Brain pericyte (primary cell): ENCODE measurements at places on chromosomes 2 and 18.

GRCh38 chr2:233448575-233448974 lies 94.3 kb downstream of the DGKD start:
- no peak for DNase-seq

DNA sequence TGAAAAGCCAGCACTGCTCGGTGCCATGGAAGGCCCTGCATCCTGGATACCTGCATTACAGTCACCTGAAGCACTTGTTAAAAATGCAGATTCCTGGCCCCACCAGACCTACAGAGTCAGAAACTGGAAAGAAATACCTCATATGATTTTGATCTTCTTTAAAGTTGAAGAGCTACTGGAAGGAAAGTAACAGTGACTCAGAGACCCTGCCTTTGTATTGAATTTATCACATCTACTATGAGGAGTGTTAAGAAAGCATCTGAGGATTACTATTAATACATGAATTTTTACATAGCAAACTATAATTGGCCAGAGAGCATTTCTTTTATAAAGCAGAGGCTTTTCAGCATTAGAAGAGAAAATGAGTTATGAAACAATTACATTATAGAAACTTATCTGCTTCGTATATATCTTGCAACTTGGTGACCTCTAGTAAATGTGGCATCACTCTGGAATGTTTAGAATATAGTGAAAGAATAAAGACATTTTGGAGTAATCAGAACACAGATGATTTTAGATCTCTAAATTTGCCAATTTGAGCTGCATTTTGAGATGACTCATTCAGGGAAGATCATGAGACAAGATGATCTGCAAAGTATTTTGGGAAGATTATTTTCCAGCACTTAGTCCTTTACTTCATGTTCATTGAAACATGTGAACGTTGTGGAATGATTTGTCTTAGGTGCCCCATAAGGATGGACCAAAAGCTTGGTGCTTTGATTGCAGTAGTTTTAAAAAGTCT lies 12.2 kb downstream of the PTPRM start:
- DNase-seq: no peak

DNA sequence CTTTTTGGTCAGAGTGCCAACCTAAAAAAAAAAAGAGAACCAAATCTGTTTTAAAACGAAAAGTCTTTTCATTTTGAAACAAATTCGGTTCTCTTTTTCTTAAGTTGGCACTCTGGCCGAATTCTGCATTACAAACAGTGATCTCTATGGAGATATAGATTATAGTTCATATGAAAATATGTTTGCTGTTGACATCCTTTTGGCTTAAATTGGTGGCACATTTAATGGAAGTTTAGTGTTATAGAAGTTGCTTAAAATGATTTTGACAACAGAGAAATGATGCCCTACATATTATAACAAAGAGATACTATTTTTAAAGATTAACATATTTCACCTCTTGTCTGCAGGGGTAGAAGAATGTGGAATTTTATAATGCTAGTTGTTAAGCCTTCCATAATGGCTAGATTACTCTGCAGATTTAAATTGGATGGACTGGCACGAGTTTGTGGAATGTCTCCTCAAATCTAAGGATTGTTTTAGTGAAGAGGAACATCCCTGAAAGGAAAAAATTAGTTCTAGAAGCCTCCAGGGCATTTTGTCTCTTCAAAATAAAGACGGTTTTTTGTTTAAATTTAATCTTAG lies 222.9 kb upstream of the CDH2 start:
- DNase-seq: no peak

GRCh38 chr2:101736861-101737291 lies 39.4 kb downstream of the MAP4K4 start:
- no peak for DNase-seq

DNA sequence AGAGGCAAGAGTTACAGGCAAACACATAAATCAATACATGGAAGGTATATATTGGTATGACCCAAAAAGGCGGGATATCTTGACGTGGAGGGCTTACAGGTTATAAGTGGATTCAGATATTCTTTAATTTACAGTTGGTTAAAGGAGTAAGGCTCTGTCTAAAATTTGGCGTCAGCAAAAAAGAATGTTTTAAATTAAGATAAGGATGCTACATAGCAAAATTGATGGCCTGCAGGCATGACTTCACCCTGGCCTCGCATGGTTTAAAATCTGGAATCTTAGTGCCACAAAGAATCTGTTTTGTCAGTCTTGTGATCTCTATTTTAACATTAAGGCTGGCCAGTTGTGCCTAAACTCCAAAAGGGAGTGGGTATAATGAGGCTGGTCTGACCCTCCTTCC lies 58.4 kb upstream of the REL start:
- DNase-seq: no peak

DNA sequence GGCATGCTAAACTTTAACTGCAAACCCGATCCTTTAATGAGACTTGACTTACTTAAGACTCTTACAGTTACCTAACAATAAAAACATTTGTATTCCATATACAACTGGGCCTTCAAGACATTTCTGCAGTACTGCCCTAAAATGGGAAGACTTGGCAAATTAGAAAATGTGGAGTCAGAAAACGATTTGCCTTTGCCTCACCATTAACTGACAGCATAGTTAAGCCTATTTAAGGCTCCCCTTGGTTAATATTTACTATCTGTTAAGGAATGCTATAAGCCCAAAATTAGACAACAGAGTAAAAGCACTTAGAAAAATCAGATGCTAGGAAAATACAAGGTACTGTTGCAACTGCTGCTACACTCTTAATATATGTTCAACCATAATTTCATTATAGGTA lies 18.7 kb downstream of the TYW5 start:
- no peak for DNase-seq

DNA sequence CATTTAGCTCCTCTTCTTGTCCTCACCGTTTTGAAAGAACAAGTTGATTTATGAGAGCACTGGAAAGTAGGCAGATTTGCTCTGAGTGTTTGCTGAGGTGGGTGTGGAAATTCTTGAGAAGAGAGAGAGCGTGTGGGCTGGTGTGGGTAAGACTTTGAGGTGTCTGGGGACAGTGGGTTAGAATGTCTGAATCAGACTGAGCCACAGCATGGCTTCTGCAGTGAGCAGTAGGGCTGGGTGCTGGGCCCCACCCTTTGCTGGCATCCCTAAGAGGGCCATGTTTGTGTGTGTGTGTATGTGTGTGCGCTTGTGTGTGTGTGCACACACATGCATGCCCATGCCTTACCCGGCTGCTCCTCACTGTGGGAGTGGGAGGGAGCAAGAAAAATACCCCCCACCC lies 63.7 kb downstream of the COPS8 start:
- no peak for DNase-seq

- no peak for DNase-seq
These were observed 503.6 kb upstream of the MYT1L start for GRCh38 chr2:2834516-2835254.

GRCh38 chr2:236600892-236601291 lies 31.3 kb downstream of the ACKR3 start:
- no peak for DNase-seq

DNA sequence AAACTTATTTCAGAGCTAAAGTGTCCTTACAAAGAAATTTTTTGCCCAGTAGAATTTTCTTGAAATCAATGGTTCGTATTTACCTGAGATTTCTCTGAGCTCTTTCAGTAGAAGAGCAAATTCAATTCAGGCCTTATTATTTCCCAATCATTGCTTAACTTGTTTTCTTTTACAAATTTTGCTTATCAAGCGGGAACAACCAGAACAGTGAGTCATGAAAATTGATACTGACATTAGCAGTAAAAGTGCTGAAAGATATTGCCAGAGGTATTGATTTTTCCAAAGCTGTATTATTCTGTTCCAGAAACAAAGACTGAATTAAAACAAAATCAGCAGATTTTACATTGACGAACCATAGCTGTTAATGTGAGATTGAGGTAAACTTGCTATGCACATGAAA lies 10.1 kb upstream of the RIOK3 start:
- no peak for DNase-seq

GRCh38 chr2:172560721-172561120 lies 4.8 kb downstream of the PDK1 start:
- no peak for DNase-seq

DNA sequence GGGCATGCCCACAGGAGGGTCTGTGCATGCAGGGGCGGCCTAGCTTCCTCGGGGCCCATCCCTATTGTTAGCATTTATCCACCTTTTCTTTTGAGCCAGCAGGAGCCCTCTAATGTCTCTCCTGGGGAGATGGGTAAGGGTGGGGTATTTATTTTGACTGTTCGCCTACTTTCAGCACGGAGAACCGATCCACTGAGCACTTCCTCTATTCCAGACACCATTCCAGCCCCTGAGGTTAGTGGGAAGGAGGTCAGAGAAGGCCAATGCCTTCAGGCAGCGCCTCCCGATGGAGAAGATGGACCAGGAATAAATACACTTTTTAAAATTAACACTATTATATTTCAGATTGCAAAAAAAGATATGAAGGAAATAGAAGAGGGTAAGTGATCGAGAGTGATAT lies 276.0 kb downstream of the PHLPP1 start:
- DNase-seq: no peak

GRCh38 chr2:215870986-215871385 lies 142.4 kb downstream of the MREG start:
- DNase-seq: no peak

DNA sequence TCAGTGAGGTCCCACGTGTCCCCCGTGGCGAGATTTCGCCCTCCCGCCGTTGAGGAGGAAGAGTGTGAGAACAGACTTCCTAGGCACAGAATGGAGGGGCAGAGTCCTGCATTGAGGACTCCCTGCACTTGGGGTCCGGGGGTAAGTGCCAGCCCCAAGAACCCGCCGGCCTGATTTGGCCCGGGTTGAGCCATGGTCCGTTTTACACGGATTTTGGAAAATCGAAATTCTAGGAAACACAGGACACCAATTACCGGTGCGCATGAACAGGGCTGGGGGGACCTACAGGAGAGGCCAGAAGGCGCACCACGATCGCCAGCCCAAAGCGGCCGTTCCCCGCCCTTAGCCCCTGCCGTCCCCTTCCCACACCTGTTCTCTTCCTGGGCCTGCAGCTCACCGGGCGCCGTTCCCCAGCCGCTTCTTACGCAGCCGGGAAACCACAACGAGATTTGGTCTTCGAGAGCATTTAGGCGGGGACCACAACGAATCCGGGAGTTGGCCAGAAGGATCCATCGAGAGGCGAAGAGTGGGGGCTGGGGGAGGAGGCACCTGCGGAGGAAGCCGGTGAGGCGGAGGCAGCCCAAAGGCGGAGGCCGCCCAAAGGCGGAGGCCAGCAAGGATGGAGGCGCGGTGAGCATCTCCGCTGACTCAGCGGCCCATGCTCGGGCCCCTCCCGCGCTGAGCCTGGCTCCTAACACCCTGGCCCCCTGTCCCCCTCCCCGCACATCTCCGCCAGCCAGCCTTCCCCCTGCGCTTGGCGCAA lies 464 bp upstream of the TLX2 start:
- DNase-seq: no peak

DNA sequence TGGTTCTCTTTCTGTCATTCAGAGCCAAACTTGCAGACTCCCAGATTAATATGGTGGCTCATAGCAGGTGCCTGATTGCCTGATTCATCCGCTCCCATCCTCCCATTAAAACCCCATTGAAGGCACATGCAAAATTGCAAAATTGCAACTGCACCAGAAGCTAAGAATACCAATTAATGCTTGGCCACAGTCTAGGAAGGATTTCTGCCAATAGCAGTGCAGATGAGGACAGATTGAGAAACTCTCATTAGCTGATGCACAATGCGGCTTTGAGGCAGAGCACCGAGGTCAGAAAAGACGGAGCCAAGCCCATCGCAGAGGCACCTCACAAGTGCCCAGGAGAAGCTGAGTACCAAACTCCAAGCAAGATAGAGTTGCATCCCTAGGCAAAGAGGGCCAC lies 172.8 kb downstream of the ARL4C start:
- no peak for DNase-seq

DNA sequence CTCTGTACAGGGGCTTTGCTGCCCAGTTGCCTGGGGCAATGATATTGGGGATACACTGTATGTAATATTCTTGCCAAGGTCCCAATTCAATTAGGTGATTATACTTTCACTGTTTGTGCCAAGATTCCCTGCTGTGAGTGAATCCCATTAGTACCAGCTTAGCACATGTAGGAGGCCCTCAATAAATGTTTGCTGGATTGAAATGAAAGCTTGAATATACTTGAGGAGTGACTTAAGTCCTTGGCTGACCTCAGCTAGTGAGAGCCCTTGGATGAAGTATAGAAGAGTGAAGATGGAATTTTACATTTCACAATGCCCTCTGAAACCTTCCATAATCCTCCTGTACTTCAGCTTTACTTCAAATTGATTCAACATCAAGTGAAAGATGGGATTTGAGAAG lies 102.9 kb downstream of the GATA6 start:
- no peak for DNase-seq

DNA sequence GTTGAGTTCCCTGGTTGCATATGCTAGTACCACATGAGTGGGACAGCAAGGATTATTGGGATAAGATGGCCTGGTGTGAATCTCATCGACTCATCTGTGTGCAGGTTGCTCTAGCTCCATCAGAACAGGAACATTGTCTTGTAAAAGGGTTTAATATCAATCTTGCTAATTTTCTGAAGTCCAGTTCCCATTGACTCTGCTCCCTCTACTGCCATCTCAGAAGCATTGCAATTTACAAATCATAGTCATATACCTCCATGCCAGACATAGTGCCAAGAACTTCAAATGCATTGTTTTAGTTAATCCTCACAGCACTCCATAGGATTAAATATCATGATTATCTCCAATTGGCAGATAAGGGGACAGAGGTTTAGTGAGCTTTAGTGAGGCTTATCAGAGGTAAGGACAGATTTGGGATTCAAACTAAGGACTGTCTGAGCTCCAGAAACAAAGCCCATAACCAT lies 4.8 kb upstream of the STAT4 start:
- no peak for DNase-seq

DNA sequence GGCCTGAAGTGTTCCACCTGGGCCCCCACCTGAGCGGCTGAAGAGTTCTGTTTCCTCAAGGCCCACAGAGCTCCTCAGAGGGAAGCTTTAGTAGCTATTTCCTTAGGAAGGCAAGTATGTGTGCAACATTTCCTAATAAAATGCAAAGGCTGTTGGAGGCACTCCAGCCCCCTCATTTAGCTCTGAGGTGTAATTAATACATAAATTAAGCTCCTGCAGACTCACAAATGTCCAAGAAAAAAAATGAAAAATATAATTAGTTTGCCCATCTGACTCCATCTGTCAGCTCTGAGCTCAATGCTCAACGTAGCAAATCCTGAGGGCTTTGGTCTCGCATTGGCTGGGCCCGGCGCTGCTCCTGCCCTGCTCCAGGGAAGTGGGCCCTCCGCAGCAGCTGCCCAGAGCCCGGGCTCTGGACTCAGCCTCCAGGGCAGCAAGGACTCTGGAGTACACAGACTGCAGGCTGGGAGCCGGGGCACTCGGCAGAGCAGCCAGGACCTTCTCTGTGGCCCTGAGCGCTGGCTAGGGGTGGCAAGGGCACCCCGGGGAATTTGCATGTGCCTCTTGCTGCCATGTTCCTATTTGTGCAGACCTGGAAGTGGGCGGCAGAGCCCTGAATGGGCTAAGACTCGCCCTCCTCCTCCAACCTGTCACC lies 23.4 kb upstream of the C1QL2 start:
- no peak for DNase-seq

GRCh38 chr2:217650716-217651360 lies 352.0 kb downstream of the TNS1 start:
- DNase-seq: no peak

GRCh38 chr2:110746586-110747521 lies 14.5 kb downstream of the ACOXL start:
- no peak for DNase-seq

- DNase-seq: no peak
These were observed 41.8 kb upstream of the MSH6 start for GRCh38 chr2:47741101-47741500.
